ENCODE measurements at places on chromosomes 12 and 14.

DNA sequence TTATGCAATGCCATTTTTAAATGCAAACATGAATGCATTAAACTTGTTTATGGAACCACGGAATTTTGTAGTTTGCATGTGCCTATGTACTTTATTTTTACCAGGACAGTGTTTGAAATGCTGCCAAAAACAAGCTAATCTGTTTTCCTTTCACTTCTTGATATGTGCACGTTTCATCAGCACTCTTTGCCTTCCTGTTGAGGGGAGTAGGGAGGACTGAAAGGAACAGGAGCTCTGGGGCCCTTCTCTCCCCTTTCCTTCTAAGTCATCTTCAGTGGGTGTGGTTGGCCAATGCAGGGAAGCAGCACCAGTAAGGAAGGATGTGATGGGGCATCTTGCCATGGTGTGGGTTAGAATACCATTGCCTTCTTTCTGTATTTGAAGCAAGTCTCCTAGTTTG lies 12.1 kb upstream of the PPP4R4 start:
- DNase-seq = no peak

DNA sequence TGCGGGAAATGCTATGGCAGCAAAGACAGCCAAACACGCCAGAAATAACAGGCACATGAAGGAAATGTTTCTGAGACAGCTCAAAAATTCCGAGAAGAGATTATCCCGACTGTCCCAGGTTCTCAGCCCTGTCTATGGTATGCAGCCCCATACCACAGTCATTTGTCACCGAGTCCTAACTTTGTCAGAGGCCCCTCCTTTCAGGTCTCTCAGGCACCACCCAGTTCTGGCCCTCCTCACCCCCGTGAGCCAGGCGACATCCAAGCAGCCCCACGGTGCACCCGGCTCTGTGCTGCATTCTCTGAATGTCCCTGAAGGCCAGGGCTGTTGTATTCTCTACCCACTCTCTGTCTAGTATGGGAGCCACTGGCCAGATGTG lies 24.0 kb downstream of the SSH1 start:
- DNase-seq = no peak

DNA sequence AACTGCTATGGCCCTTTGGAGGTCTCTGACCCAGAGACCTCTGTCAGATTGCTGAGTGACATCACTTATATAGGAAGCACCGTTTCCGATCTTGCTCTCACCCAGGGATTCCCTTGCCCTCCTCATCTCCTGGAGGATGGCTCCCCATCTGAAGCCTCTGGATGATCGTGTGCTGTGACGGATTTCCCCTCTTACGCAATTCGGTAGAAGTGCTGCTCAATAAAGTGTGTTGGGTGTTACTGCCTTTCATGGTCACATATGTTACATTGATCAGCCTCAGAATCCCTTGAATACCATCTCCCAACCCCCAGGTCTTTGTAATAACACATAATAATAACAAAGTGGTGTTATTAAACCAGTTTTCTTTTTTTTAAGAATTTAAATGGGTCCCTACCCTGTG lies 107.3 kb upstream of the CLEC14A start:
- no peak for DNase-seq

DNA sequence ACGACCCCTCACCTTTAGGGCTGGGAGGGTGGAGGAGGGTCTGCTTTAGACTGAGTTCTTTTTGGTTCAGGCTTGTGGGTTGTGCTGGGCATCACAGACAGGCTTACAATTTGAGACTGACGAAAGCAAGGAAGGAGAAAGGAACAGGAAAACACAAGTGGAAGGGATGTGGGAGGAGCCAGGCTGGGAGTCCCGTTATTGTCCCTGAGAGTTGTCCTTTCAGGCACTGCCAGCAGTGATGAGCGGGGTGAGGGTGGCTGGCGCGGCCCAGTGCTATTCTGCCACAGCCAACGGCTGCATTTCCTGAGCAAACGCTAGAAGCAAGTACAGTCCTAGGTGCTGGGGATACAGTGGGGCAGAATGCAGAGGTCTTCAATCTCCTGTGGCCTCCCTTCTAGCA lies 29.2 kb upstream of the TSPAN9 start:
- DNase-seq = no peak

DNA sequence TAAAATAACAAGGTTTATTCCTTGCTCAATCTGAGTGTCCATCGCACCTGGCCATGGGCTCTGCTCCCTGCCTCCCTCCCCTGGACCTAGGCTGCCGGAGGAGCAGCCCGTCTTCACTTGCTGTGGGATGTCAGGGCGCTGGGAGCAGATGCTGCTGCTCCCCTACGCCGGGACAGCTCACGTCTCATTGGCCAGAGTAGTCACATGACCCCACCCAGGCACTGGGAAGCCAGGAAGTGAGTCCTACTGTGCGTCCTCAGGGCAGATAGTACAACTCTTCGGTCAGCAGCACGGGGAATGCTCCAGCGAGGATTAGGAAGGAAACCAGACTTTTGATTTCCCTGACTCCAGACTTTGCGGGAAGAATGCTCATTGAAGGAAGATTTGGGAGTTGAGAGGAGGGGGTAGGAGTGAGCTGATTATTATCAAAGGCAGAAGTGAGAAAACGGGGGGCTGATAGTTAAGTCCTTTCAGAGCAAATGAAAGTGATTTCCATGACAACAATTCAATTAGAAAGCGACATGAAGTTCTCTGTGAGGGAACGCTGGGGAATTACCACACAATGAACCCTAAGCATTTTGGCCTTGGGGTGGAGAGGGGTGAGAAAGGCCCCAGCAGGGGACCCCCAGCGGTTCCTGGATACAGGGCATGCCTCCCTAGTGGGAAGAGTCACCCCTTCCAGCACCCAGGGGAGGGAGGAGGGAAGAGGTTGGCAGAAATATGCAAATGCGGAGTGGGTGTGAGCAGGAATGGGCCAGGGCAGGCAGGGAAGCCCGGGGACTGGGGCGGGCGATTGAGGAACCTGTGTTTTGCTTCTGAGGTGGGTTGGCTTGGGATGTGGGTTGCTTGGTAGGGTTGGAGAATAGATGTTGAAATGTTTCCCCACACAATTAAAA lies 215.5 kb downstream of the AACS start:
- DNase-seq = no peak

- no peak for DNase-seq
Observed at GRCh38 chr14:90846511-90846910, 30.3 kb upstream of the TTC7B start.

GRCh38 chr12:91804533-91804932 lies 341.1 kb downstream of the BTG1 start:
- DNase-seq = no peak

DNA sequence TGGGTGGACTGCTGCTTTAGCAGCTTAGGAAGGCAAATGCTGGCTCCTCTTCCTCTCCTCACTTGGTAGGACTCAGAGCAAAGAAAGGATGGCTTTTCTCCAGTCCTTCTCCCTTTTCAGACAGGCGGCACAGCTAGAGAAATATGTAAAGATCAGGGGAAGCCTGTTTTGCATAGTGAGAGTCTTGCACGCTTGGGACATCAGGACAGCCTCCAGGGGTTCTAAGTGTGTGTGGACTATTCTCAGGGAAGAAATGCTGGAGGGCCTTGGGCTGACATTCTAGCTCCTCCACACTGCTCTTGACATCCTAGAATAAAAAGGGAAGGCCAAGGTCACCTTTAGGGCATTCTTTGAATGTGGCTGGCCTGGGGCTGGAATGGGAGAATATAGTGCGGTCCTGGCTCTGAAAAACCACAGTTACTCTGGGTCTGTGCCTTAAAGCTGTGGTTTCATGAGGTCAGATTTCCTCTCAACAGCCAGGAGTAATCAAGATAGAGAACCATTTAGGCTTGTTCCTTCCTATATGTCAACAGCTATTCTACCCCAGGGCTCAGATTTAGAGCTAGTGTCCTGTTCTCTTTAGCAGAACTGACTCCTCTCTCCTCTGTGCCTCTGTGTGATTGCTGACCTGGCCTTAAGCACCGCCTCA lies 24.3 kb downstream of the CMA1 start:
- DNase-seq = no peak

- DNase-seq = no peak
Observed at GRCh38 chr14:105192866-105193731, 12.0 kb upstream of the NUDT14 start.

DNA sequence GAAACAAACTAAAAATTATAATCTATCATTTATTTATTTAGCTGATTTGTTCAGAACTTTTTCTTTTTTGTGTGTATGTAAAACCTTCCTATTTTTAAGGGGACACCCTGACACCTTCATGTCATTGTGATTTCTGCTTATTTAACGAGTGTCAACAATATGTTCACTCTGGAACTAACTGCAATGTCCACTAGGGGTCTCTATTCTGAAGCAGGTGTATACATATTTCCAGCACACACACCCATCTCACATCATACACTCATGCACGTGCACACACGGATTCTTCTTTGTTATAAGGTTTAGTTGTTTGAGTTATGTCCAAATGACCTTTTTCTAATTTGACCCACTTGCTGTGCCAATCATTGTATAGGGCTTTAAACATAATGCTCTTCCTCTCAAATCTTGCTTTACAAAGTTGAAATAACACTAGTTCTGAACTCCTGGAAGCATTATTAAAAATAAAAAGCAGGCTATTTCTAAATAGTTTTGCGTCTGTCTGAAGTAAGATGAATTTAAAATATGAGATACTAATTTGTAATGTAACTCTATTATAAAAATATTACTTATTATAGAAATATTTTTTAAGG lies 15.5 kb downstream of the E2F7 start:
- no peak for DNase-seq

Data from stimulated activated CD8-positive, alpha-beta memory T cell treated with anti-CD3 and anti-CD28 coated beads, Interleukin-7, amount 100 ng/mL, for 1 hour (primary cell).